Brain pericyte (primary cell): ENCODE measurements at places on chromosomes 3 and 15.

GRCh38 chr15:51184627-51185026, 89.9 kb upstream of the TNFAIP8L3 start:
- no peak for DNase-seq

GRCh38 chr15:62931650-62932049, 110.9 kb upstream of the TPM1 start:
- DNase-seq: no peak

GRCh38 chr3:108223928-108224327, 1.7 kb upstream of the IFT57 start:
- DNase-seq: no peak

DNA sequence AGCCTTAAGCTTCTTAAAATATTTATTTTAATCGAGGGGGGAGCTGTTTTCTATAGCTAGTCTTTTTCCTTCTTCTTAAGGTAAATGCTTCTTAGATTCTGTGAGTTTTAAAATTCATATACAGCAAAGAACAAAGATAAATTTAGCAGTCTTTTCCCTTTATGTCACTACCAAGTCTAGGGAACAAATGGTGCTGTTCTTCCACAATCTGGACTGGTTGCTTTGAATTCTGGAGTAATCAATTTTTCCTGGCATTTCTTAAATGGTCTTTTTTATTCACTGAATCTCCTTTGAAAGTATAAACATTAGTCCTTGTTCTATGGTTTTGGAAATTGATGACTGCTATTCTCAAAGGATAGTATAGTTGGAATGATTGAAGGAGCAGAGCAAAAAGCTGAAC, 82.8 kb downstream of the CHL1 start:
- no peak for DNase-seq

DNA sequence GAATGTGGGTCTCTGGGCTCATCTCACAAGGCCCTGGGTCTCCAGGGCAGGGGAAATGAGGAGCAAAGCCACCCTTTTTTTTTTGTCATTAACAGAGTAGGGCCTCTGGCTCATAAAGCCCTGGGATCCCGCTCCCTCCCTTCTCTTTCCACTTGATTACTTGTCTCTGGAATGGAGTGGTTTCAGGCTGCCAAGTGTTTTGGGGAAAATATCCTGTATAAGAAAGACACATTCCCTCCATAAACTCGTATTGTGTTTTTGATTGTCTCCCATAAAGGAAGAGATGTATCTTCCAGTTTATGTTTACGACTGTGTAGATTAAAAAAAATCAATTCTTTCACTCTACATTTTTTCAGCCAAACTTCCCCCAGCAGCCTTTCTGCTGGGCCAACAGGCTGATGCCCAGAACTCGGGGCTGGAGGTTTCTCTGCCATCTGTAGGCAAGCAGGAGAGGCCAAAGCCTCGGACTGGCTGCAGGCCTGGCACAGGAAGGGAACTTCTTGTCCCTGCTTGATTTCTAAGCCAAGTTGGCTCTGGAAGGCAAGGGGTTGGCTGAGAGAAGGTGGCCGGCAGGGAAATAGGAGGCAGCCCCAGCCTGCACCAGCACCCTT, 49.4 kb upstream of the INSYN1 start:
- no peak for DNase-seq

GRCh38 chr3:61347981-61348380, 96.7 kb upstream of the FHIT start:
- DNase-seq: no peak

- DNase-seq: no peak
Measured at GRCh38 chr15:31758126-31758525, 272.2 kb upstream of the CHRNA7 start.

DNA sequence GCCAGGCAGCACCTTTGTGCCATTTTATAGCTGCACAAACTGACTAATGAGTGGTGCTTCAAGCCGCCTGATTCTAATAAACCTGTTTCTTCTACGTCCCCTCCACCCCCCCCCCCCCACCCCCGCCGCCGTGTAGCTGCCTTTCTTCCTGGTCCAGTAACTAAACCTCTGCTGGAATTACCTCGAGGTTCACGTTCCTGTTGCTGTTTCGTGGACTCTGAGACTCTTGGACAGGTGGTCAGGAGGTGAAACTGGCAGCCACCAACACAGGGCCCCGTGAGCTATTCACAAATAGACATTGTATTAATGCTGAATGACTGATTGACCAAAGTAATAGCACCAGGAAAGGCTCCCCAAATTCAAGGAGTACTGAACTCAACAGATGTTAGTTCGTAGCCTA, 73.9 kb downstream of the TRIM69 start:
- no peak for DNase-seq

DNA sequence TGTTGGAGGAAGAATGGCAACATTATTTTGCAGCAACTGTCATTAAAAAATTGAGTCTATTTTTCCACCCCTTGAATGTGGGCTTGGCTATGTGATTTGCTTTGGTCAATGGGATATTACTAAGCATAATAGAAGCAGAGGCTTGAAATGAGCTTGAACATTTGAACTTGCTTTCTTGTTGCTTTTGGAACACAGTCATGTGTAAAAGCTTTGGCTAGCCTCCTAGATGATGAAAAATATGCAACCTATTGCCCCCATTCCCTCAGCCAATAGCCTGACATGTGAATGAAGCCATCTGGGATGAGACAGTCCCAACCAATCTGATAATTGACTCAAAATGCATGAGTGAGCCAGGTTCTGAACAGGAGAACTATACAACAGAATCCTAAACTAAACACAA, 78.4 kb downstream of the PLSCR2 start:
- peak; percentile 73 for DNase-seq

GRCh38 chr3:123711356-123711755, 126.5 kb upstream of the HACD2 start:
- DNase-seq: no peak

DNA sequence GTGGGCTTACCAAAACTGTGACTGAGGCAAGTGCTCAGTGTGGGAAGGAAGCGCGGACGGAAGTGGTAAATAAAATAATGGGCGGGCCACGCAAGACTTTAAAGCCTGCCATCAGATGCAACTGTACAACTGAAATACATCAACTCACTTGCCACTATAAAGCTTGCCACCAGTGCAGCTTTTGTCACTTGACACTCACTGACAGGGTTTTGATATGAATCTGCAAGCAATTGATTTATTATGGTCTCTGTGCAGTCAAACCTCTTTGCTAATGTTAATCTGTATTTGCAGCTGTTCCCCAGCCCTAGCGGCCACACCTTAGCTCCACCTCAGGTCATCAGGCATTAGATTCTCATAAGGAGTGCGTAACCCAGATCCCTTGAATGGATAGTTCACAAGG, 2.3 kb upstream of the GFM1 start:
- no peak for DNase-seq

- no peak for DNase-seq
Measured at GRCh38 chr3:38147421-38147820, 9.0 kb downstream of the MYD88 start.

GRCh38 chr3:118332699-118333098, 701.9 kb downstream of the IGSF11 start:
- DNase-seq: no peak

DNA sequence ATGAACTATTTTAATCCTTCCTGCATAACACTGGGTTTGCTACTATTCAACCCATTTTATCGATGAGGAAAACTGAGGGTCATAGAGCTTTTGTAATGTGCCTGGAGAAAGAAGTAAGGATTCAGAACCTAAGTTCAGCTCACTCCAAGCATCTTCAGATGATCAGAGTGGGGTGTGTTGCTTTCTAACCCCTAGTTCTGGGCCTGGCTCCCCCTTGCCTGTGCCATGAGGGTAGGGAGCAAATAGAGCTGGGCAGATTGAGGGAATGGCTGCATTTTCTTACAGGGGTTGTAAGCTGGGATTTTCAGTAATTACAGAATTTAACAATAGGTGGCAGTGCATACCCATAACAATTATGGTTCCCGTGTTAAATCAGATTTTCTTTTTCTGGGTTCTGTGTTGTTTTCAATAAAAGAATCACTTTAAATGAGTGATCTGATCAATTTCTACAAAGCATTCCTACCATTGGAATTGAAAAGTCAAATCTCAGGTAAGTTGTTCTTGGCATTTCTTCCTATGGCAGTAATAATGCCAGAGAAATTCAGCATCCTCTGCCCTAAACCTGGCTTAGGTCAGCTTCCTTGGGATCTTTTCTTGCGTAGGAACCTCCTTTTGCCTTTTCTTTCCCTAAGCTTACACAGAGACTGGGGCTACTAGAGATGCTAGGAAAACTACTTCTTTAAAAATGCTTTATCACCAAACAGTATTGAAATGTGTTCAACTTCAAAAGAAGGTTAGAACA, 103.8 kb upstream of the IL12A start:
- DNase-seq: no peak

DNA sequence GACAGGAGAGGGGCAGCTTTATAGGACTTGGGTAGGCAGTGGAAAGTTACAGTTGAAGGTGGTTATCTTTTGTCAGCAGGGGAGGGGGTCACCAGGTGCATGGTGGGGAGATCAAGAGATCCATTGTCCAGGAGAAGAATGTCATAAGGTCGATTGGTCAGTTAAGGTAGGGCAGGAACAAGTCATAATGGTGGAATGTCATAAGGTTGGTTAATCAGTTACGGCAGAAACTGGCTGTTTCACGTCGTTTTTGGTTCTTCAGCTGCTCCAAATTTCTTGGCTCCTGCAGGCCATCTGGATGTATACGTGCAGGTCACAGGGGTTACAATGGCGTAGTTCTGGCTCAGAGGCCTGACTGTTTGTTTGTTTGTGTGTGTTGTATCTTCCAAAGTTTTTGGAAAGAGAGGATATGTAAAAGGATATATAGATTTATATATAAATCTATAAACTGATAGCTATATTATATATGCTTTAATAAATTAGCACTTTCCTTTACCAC, 565.1 kb downstream of the ZNF385D start:
- no peak for DNase-seq

DNA sequence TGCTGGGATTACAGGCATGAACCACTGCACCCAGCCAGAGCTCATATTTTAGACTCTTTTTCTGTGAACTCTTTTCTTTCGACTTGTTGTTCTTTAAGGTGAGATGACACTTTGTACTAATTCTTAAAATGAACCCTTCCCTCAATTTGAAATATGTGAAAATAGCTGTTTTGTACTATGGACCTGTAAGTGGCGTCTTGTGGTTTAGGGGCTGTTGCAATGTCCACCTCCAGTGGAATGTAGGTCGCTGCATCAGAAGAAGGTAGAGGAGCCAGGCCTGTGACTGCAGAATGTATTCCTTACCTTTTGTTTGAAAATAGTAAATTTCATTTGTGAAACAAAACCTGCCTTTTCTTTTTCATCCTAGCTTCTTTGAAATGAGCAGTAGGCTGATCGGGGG, 38.9 kb downstream of the FNDC3B start:
- no peak for DNase-seq

DNA sequence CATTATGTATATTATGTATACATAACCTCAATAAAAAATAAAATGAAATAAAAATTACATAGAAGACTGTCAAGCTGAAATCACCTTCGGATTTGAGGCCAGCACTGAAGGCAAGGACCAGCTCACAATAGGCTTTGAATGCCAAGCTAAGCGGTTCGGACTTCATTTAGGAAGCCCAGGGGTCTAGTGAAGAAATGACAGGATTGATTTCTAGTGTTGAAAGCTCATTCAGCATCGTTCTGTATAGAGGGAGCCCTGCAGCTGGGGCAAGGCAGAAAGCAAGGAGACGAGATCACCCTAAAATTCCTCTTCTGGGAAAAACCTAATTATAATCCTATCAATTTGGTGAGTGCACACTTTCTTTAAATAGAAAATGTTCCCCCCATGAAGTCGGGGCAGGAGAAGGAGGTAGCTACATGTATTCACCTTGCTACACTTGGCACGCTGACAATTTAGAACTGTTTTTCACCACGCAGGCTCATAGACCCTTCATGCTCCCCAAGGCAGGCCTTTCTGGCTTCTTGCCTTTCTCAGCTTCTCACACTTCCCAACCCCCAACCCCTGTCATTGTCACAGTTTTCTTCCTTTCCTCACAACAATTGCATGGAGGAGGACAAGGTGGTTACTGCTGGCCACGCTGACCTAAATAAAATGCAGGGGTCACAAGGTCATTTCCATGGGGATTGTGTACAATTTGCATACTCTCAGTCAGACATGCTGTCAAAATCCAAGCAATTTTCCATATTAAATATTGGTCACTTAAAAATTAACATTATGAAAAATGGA, 44.4 kb upstream of the SSR3 start:
- DNase-seq: no peak

DNA sequence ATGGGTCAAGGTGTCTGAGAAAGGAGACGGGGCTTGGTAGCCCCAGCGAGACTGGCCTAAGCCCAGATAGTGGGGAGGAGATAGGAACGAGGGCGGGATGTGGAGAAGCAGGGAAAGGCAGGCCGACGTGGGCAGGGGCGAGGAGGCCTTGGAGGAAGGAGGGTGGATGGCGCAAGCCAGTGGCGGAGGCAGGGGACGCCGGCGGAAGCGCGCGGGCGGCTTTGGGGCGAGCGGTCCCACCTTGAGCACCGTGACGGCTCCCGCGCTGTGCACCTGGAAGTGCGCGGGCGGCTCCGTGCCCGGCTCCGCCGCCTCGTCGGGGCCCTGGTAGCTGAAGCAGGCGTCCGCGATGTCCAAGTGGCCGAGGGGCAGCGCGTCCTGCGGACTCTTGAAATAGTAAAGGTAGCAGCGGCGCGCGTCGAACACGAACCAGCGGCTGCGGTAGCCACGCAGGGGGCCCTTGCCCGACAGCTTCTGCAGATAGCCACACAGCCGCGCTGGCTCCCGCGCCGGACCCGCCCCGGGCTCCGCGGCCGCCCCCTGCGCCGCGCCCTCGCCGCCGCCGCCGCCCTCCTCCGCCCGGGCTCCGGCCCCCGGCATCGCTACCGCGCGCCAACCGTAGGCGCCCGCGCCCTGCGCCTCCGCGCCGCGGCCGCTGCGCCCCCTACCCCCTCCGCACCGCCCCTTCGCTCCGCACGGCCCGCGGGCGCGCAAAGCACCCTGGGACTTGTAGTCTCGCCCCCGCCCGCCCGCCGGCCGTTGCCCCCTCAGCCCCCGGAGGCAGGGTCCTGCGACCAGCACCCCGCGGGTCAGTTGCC, at the start of gene TBC1D2B:
TSS of gene TBC1D2B (minus strand) at position 659 of the 818 bp plus-strand sequence. CDS start at position 600, 59 bp downstream.
- DNase-seq: no peak

DNA sequence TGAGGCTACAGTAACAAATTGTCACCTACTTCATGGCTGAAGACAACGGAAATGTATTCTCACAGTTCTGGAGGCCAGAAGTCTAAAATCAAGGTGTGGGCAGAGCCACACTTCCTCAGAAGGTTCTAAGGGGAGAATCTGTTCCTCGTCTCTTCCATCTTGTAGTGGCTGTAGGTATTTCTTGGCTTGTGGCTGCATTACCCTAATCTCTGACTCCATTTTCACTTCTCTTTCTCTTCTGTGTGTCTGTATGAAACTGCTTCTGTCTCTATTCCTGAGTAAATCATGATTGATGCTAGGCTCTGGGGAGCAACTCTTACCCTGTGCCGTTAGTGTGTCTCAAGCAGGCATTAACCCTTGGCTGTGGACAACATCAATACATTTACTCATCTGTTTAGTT, 164.7 kb downstream of the SQOR start:
- DNase-seq: no peak

GRCh38 chr15:39851500-39852092, 68.5 kb downstream of the GPR176 start:
- DNase-seq: no peak

GRCh38 chr15:48463366-48463880, 132.2 kb downstream of the DUT start:
- DNase-seq: no peak
